ENCODE measurements at places on chromosomes 4 and X.

GRCh38 chr4:73208376-73208775 lies 50.2 kb downstream of the ANKRD17 start:
- no peak for DNase-seq

- no peak for DNase-seq
Measured at GRCh38 chrX:9897761-9898161, 69.4 kb upstream of the CLDN34 start.

- DNase-seq = no peak
Measured at GRCh38 chr4:176963121-176963520, 170.4 kb upstream of the VEGFC start.

- DNase-seq = no peak
Measured at GRCh38 chrX:106302304-106302703, 134.2 kb downstream of the PWWP3B start.

GRCh38 chrX:24838629-24839028 lies 144.9 kb downstream of the POLA1 start:
- no peak for DNase-seq

- no peak for DNase-seq
Measured at GRCh38 chrX:129833153-129833990, 10.3 kb downstream of the ZDHHC9 start.

DNA sequence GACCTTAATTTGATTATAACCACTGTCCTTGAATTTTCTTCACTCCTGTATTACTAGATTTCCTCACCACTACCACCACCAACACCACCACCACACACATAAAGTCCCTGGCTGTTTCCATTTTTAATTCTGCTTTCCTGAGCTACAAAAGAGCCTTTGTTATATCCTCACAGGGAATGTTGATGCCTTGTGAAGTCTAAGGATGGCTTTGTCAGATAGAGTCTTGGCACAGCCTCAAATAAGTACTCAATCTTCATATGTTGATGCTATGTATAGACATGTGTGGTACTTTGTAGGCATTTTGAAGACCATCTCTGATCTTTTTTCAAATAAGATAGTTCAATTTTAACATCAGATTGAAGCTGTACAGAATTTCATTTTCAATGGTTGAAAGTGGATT lies 1016.7 kb upstream of the LCORL start:
- DNase-seq = no peak

GRCh38 chr4:4606321-4606720 lies 64.5 kb upstream of the STX18 start:
- DNase-seq = no peak

- no peak for DNase-seq
Measured at GRCh38 chrX:129534816-129535578, 5.1 kb upstream of the OCRL start.

DNA sequence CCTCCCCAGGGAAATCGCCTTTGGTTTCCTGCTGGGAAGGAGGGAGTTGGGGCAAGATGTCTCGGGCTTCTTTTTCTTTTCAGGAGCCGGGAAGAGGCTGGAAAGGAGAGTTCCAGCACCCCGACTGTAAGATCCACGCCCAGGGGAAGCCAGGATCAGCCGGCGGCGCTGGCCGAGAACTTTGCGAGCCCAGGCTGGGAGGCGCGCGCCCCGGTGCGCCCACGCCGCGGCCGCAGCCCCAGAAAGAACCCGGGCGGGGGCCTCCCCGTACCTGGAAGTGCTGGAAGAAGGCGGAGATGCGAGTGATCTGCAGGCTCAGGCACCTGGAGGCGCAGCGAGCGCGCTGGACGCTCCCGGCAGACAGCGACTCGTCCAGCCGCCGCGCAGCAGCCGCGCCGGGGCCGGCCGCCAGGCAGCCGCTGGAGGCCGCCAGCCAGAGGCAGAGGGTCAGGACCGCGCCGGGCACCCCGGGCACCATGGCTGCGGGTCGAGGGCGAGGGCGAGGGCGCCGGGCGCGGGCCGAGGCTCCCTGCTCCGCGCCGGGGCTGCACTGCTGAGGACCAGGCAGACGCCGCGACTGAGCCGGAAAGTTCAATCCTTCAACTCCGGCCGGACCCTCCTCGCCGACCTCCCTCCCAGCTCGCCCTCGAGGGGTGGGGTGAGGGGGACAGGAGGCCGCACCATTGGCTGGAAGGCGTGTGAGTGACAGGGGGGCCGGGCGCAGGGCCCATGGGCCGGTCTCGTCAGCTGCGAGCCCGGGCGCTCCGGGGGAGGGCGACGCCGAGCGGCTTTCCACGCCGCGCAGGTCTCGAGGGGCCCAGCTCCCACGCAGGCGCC lies at the start of gene ANOS1:
TSS of gene ANOS1 (minus strand) at position 579 of the 837 bp plus-strand sequence. CDS start at position 478, 101 bp downstream.
- DNase-seq = no peak

GRCh38 chr4:76515975-76516843 lies 81.2 kb downstream of the SHROOM3 start:
- no peak for DNase-seq

GRCh38 chrX:148513661-148514060 lies 13.2 kb downstream of the AFF2 start:
- no peak for DNase-seq

DNA sequence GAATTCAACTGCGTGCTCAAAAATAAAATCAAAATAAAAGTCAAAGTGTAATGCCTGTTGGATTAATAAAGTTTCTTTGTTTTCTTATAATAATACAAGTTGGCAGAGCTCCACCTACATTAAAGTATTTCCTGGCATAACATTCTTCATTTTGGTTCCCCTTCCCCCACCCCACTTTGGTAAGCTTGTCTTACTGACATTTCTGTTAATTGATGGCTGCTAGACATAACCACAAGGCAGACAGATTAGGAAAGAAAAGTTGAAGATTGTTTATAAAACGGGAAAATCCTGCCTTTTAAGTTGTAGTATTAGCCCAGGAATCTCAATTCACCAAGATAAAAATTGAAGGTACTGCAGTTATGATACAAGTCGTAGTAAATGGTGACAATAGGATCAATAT lies 246.5 kb upstream of the RPS6KA3 start:
- DNase-seq = no peak

DNA sequence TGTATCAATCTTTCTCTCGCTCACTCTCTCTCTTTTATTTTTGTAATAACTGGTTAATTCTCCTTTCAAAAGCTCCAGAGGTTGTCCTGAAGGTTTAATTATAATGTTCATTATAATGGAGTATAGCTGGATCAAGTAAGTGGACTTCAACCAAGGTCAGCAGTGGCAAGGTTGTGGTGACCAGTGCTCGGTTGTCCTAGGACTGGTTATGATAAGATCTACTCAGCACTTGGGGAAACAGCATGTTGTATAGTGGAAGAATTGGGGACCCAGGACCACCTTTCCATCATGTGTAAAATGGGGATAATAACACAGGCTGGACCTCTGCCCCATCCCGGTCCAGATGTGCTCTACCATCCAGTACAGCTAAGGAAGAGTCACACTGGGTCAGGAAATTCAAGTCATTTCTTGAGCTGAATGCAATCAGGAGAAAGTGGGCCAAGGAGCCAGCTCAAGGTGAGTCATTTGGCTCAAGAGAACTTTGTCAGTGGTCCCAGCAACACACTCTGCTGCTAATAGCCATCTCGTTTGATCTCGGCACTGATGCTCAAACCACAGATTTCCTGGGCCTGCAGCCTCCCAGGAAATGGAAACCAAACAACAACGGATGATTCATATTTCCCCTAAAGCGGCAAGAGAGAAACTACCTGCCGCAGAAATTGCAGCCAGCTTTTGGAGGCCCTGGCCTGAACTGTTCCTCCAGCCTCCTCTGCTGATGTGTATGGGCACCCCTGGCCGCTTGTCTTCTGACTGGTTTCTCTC lies 123.6 kb upstream of the RBPJ start:
- peak; percentile 81 for DNase-seq

GRCh38 chrX:13149702-13150350 lies 105.4 kb upstream of the FAM9C start:
- no peak for DNase-seq

- no peak for DNase-seq
Measured at GRCh38 chr4:88981993-88982392, 75.0 kb downstream of the FAM13A start.

- DNase-seq = no peak
Measured at GRCh38 chr4:71185037-71185436, 153.8 kb upstream of the SLC4A4 start.

- DNase-seq = no peak
Measured at GRCh38 chrX:17622331-17622730, 115.0 kb upstream of the SCML1 start.

- no peak for DNase-seq
Measured at GRCh38 chrX:9379697-9380551, 84.9 kb upstream of the TBL1X start.

- no peak for DNase-seq
Measured at GRCh38 chr4:42401171-42401570, 3.9 kb downstream of the SHISA3 start.

DNA sequence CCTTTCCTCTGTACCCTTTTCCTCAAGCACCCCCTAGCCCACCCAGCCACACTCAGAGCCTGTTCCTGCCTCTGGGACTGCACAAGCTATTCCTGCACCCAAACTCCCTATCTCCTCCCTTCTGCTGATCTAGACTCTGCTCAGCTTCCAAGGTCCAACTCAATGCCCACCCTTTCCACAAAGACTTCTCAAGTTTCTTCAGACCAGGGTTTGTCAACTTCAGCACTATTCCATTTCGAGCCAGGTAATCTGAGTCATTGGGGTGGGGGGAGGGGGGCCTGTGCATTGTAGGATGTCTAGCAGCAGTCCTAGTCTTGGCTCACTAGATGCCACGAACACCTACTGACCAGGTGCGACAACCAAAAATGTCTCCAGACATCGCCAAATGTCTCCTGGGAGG lies 37.3 kb downstream of the PHKA2 start:
- DNase-seq = no peak

GRCh38 chr4:172287117-172287516 lies 473.9 kb downstream of the GALNTL6 start:
- DNase-seq = no peak

DNA sequence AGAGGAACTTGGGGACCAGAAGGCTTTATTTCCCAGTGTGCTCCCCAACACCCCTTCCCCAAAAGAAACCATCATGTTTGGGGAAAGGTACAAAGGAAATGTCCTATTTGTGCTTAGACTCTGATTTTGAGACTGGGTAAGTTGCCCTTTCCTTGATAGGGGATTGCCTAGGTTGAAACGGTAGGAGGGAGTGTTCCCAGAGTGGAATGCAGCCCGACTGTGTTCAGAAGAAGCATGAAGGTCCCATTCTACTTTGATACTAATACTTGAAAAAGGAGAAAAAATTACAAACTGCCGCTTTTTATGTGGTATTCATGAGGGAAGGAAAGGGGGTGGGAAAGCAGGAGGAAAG lies 32.4 kb upstream of the TMEM131L start:
- DNase-seq = no peak

DNA sequence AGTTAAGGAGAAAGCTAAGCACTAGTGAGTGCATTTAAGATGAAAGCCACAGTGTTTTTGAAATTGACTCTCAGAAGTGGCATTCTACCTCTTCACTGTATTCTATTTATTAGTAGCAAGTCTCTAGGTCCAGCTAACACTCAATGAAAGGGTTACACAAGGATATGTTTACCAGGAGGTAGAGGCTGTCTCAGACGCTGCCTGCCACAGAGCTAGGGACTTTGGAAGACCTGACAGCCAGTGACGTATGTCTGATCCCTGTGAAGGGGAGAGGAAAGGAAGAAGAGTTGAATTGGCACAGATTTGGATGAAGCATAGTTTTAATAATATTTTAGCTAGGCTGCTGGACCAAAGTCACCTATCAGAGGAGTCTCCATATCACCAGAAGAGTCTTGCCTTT lies 36.5 kb upstream of the KLHL2 start:
- no peak for DNase-seq

- no peak for DNase-seq
Measured at GRCh38 chrX:39226251-39226650, 425.0 kb downstream of the MID1IP1 start.

DNA sequence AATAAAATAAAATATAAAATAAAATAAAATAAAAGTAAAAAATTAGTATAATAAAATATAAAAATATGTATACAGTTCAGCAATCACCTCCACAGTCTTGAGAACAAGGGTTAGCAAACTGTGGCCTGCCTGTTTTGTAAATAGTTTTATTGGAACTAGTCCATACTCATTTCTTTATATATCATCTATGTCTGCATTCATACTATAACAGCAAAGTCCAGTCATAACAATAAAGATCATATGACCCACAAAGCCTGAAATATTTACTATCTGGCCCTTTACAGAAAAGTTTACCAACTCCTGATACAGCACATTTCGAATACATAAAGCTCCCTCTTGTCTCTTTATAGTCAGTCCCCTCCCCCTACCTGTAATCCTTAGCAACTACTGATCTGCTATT lies 111.9 kb downstream of the SLC10A6 start:
- DNase-seq = no peak

DNA sequence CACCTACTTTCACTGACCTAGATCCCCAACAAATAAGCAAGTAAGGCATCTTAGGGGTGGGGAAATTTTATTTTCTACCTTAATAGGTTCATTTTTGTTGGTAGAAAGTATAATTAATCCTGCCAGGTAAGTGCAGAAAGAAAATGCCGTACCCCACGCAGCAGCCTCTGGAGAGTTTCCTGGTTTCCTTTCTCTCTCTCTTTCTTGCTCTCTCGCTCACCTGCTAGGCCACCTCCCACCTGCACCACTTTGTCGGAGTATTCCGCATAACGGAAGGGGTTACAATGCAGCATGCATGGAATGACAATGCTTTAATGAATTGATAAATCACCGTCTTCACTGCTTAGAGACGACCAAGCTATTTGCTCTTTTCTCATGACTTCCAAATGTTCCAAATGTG lies 101.0 kb downstream of the SCD5 start:
- no peak for DNase-seq

- no peak for DNase-seq
Measured at GRCh38 chr4:47061435-47061834, 30.1 kb downstream of the GABRB1 start.

DNA sequence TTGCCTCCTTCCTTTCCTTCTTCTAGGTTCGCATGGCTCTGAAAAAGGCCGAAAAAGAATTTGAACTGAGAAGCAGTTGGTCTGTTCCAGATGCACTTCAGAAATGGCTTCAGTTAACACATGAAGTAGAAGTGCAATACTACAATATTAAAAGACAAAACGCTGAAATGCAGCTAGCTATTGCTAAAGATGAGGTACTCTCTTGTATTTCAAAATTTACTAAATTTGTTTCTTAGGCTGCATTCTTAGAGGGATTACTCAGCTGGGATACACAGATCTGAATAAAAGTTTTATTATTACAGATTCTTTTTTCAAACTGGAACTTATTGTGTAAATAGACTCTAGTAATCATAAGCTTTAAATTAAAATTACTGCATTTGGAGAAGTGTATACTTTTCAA lies 146.9 kb downstream of the STIM2 start:
- DNase-seq = no peak

DNA sequence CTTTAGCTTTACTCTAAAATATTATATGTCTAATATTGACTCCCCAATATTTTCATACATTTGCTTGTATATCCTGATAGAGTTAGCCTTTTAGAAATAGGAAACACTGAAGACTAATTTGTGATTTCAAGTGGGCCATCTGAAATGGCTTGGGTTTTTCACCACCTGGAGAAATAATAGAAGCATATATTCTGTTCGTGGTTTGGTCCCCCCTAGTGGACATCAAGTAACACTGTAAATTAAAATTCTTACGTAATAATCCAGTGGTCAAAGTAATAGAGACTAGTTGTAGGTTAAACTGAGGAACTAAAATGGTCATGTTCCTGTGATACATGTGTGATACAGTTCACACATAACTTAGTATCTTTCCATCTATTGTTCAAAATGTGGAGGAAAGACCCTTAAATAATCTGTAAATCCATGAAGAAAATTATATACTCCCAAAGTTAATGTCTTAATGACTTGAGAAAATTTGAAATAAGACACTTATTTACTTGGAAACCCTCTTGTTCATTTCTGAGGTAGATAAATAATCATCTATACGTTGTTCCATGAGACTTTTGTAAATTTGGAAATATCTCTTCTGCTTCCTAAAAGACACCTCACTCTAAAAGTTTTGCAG lies 79.8 kb upstream of the SMARCAD1 start:
- DNase-seq = no peak

Data from NK-92 treated with Interleukin-12 subunit alpha and Interleukin-12 subunit beta, amount 100 ng/mL, for 24 hours (cell line).